ENCODE measurements at places on chromosomes 5 and 9. TPM values are rescaled to one million over a fixed set of nuclear protein-coding genes. Genes with fewer than 3 reads are reported as not detected.

DNA sequence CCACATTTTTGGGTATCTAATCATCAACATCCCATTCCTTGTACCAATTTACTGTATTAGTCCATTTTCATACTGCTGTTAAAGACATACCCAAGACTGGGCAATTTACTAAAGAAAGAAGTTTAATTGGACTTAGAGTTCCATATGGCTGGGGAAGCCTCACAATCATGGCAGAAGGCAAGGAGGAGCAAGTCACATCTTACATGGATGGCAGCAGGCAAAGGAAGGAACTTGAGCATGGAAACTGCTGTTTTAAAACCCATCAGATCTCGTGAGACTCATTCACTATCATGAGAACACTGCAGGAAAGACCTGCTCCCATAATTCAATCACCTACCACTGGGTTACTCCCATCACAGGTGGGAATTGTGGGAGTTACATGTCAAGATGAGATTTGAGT, 95.4 kb upstream of the SLCO6A1 start:
- no peak for DNase-seq

GRCh38 chr5:133924221-133924920, 44.1 kb downstream of the C5orf15 start:
- no peak for DNase-seq

DNA sequence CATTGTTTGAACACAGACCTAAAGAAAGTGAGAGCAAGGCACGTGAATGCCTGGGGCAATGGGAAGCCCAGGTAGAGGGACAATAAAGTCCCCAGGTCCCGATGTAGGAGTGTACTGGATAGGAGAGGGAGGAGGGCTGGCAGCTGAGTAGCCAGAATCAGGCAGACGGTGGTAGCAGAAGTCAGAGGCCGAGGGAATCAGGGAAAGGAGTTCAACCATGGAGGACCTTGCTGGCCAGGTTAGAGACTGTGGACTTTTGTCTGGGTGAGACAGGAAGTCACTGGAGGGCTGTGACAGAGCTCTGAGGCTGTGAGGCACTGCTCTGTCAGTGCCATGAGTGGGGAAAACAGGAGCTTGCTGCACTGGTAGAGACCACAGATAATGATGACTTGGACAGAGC, 248.2 kb downstream of the EFNA5 start:
- DNase-seq = no peak

- no peak for DNase-seq
These were observed 453.5 kb downstream of the GADD45G start for GRCh38 chr9:90058182-90058763.

DNA sequence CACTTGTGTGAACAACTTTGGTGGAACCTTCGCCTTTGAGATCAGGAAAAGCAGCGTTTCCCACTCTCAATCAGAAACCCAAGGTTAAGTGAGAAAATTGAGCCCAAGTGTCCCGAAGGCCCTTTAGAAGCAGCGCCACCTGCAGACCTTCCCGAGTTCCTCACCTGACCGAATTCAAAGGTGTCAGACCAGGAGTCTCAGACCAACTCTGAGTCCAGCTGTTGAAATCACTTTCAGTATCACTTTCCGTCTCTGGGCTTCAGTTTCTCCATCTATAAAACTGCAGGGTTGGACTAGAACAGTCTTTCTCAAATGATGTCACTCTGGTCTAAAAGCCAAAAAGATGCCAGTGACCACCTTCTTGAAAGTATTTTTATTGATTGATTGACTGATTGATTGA, 31.7 kb upstream of the GRHPR start:
- no peak for DNase-seq

GRCh38 chr5:38925154-38925925, 79.5 kb downstream of the OSMR start:
- peak; percentile 80 for DNase-seq

DNA sequence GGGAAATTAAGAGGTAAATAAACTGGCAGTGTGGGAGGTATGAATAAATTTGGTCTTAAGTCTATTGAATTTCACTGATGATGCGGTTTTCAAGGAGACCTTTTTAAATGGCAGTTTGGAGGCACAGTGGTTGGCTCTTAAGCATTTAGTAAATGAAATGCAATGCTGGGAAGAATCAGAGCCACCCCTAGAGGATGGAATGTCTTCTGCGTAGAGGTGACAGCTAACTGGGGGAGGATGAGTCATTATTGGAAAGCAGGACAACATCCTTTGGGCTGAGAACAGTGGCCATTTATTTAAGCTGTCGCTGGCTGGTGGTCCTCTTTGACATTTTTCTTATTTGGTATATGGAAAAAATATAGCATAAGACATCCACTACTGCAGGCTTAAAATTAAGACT, 163.2 kb downstream of the SH3GL2 start:
- DNase-seq = no peak

- peak; percentile 93 for DNase-seq
These were observed 4.2 kb downstream of the DHX29 start for GRCh38 chr5:55303238-55303690.

- DNase-seq = no peak
These were observed 10.6 kb upstream of the QSOX2 start for GRCh38 chr9:136255896-136256890.

DNA sequence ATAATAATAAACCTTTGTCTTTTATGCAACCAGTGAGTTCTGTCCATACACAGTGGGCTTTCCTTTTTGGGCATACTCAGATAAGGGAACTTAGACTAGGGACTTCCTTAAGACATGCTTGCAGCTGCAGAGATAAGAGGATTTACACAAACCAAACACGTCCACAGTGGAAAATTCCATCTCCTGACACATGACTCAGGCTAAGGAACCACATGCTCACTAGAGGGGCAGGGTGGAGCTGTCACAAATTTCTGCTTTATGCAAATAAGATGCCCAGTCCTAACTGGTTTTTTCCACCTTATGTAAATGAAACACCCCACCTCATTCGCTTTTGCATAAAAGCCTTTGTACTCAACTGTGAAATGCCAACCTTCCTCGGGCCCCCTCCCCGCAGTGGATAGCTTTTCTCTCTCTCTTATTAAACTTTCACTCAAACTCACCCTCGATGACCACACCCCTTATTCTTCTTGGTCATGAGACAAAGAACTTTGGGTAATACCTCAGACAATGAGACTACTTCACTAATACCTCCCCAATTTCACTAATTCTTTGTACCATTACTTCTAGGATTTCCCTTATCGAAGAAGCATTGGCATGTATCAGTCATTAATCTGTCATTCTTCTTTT, 170.3 kb upstream of the FTMT start:
- DNase-seq = no peak

GRCh38 chr9:92036756-92037155, 78.5 kb downstream of the SPTLC1 start:
- no peak for DNase-seq

DNA sequence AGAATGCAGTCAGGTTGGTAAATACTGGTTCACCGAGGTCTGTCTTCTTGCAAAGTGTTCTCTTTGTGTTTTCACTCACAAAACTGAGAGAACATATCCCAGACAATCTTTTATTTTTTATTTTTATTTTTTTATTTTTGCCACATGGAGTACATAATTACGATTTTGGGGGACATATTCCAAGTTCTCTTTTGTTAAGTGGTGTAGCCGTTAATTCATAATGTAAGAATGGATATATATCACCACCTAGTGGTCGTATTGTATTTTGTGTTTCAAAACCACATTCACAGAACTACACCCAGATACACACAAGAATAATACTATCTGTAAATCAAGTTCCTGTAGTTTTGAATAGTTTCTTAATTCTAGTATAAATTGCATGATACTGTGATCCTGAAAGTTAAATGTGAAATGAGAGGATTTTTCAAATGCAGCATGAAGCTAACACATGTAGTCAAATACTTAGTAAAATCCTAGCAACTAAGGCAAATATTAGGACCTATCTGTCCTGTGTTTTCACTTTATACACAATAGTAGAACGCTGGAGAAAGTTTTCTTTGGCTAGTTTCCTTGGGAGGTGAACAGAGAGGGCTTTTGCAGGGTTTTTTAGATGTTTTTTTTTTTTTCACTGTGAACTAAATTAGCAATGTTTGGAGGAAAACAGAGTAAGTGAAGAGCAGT, 92.7 kb downstream of the VCAN start:
- DNase-seq = peak; percentile 63

DNA sequence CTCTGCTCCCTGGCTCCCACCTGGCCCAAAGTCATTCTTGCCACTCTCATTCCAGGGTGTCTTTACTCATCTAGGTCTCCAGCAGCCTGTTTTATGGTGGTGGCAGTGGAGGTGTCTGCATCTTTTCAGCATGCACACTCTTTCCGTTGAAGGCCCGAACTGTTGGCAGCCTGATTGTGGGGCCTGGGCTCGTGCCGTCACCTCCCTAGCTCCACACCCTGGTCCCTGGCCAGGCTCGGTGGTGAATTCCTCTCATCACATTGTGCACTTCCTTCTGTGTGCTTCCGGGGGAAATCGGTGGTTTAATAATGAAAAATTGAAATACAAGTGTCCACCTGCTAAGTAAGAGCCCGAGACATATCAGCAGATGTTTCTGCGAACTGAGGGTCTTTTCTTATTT, 214.3 kb downstream of the TRIO start:
- no peak for DNase-seq

DNA sequence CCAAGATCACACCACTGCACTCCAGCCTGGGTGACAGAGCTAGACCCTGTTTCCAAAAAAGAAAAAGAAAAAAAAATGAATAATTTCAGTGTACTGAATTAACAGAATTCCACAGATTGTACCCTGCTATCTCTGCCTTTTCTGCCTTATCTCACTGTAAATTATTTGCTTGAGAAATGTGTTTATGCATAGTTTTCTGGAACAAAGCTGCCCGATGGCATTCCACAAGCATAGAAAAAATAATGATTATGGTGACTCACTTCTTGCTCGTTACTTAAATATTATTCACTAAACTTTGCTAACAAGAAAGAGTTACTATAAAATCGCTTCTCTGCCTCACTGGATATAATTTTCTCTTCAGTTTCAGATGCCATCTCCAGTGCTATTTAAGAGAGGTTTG, 88.7 kb upstream of the FAM169A start:
- DNase-seq = peak; percentile 82

GRCh38 chr9:99023831-99024230, 80.1 kb downstream of the COL15A1 start:
- peak; percentile 58 for DNase-seq

DNA sequence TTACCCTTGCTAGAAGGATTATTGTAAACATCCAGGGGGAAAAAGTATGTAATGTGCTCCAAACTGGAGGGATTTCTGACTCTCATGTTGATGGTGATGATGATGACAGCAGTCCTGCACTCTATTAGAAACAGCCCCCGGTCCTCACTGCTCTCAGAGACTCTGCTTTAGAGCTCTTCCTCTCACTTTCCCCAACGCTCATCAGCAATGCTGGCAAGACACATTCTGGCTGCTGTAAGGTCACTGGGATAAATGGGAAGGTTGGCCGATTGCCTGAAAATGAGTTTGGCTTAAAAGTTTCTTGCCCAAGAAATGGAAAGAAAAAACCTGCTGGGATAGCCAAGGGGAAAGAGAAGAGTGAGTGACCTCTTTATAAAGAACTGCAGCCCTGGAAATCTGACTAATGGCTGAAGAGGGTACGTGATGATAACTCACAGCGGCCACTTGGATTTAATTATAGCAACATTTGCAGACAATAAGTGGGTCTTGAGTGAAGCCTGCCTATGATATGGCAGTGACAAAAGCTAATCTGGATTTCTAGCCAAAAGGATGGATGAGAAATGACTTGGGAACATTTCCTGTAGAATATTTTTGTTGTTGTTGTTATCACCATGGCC, 235.8 kb downstream of the TMEM38B start:
- no peak for DNase-seq

GRCh38 chr5:102889033-102889432, 133.9 kb downstream of the PAM start:
- DNase-seq = no peak

ELL2 gene
- 92.5 TPM for total RNA-seq

RXFP3 gene
- total RNA-seq = not detected

PCDHB9 gene
- total RNA-seq = 0.18 TPM

SIGMAR1 gene
- 38.6 TPM for total RNA-seq

DTWD2 gene
- total RNA-seq = 1.8 TPM

PRSS3 gene
- total RNA-seq = 16.4 TPM

TLE4 gene
- total RNA-seq = 76.9 TPM

MARCOL gene
- not detected for total RNA-seq

RNF183 gene
- not detected for total RNA-seq

PCDH1 gene
- total RNA-seq = 0.83 TPM

NTRK2 gene
- under 0.01 TPM for total RNA-seq
